Mammary epithelial cell (primary cell): ENCODE measurements at places on chromosomes 12 and 14. TPM values are rescaled to one million over a fixed set of nuclear protein-coding genes. Genes with fewer than 3 reads are reported as not detected.

Gene KRT6B
- polyA plus RNA-seq, result 2,534 TPM

Gene GLT1D1
- polyA plus RNA-seq, result not detected

Gene PCED1B
- 3.3 TPM for polyA plus RNA-seq

- no peak for DNase-seq
Measured at GRCh38 chr14:79809849-79810612, 401.3 kb downstream of the DIO2 start.

GRCh38 chr14:60227291-60227690 lies 21.7 kb upstream of the PPM1A start:
- no peak for DNase-seq
